ENCODE measurements at places on chromosomes 5 and 9. TPM values are rescaled to one million over a fixed set of nuclear protein-coding genes. Genes with fewer than 3 reads are reported as not detected.

The DMXL1 gene
- 19.5 TPM for polyA plus RNA-seq

DNA sequence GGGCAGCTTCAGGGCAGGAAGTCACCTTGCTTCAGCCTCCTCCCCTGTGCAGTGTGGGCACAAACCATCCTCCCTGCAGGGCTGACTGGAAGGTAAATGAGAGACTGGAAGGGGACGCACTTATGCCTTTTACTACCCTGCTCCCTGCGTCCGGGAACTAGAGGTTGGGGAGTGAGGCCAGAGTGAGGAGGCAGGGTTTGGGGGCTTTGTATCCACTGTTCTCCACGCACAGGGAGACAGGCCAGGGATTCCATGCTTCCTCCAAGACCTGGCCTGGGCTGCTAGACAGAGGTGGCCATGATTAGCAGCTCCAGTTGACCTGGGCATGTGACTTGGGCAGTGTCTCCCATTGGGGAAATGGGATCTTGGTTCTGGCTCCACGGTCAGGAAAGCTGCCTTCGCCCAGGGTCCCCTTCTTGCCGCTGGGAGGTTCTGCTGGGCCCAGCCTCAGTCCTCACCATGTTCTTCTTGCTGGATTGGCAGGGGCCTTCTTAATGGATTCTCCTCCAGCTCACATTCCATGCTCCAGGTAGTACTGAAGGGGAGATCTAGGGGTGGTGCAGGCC lies 37.0 kb upstream of the PSD2 start:
- H3K27me3 ChIP-seq = peaks cover 44% of the 10 kb centered on the region
- no peaks in the 10 kb centered on the region for H3K36me3 ChIP-seq

DNA sequence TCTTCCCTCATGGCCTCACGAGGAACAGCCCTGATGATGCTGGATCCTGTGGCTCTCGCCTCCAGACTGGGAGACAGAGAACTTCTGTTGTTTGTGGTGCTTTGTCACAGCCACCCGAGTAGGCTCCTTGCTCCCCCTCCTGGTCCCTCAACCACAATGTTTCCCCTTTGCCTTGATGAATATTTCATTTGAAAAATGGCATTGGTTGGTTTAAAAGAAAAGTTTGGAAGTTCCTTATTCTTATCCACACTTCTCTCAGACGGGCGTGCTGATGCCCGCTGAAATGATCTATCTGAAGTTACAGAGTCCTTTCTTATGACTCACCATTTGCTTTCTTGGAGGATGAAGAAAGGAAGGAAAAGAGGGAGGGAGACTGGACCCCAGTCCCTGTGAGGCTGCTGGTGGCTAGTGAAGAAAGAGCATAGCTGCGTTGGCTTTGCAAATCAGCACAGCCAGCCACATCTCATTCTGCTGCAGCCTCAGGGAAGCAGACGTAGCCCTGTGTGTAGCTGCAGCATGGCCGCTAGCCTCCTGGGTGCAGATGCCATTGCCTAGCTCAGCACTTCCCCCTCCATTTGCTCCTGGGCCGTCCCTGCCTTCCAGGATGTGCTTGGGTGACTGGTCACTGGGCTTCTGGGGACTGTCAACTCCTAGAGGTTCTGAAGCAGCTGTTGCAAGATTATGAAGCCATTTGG lies 185.9 kb downstream of the ERCC6L2 start:
- H3K27me3 ChIP-seq = no peaks in the 10 kb centered on the region
- H3K36me3 ChIP-seq = no peaks in the 10 kb centered on the region
- peak overlapping the region; percentile 61 for H3K27ac ChIP-seq
- DNase-seq = peak; percentile 43

The SHC3 gene
- not detected for polyA plus RNA-seq

GRCh38 chr5:150607991-150608390 lies 32.5 kb upstream of the SYNPO start:
- no peaks in the 10 kb centered on the region for H3K4me1 ChIP-seq
- no peak overlapping the region for H3K27ac ChIP-seq
- no peak overlapping the region for H3K4me3 ChIP-seq
- no peaks in the 10 kb centered on the region for H3K36me3 ChIP-seq
- H3K27me3 ChIP-seq = no peaks in the 10 kb centered on the region

The DELE1 gene
- polyA plus RNA-seq = 140 TPM

The MXD3 gene
- polyA plus RNA-seq = 21.5 TPM

- peaks cover 14% of the 10 kb centered on the region for H3K4me1 ChIP-seq
- H3K27me3 ChIP-seq = no peaks in the 10 kb centered on the region
- H3K4me3 ChIP-seq = no peak overlapping the region
- H3K27ac ChIP-seq = peak overlapping the region; percentile 17
- peak; percentile 52 for DNase-seq
These were observed 19.0 kb downstream of the NEURL1B start for GRCh38 chr5:172659909-172660628.
